ENCODE measurements at places on chromosomes 6 and 20.

DNA sequence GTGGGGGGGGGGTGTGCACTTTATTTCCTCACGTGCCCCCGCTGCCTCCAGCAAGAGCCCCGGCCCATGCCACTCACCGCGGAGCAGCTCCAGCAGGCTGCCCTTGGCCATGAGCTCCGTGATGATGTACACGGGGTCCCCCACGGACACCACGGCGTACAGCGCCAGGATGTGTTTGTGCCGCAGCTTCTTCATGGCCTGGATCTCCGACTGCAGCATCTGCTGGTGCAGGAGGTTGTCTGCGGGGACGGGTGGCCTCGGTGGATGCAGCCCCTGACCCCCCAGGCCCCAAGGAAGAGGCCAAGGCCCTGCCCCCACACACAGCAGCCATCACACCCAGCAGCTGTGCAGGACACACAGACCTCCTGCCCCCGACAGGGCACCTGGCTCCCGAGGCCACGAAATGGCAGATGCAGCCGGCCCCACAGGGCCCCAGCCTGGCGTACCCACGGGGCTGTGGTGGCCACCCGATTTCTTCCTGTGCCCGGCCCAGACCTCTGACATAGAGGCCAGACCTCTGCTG, 4.7 kb downstream of the PTK6 start:
- DNase-seq = no peak

GRCh38 chr6:2940010-2940850, 31.1 kb downstream of the SERPINB6 start:
- DNase-seq = peak; percentile 73

DNA sequence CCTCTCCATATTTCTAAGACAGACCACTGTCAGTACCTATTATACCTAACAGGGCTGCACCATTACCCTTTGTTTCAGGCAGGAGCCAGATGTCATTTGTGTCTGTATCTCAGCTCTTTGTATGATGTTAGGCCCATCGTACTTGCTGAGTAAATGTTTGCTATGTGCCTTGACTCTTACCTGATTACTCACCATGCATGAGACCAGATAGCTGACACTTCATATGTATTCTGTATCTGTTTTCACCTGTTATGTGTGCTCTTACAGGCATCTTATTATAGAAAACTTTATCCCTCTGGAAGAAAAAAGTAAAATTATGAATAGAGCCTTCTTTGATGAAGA, 31.7 kb upstream of the ASXL1 start:
- no peak for DNase-seq

DNA sequence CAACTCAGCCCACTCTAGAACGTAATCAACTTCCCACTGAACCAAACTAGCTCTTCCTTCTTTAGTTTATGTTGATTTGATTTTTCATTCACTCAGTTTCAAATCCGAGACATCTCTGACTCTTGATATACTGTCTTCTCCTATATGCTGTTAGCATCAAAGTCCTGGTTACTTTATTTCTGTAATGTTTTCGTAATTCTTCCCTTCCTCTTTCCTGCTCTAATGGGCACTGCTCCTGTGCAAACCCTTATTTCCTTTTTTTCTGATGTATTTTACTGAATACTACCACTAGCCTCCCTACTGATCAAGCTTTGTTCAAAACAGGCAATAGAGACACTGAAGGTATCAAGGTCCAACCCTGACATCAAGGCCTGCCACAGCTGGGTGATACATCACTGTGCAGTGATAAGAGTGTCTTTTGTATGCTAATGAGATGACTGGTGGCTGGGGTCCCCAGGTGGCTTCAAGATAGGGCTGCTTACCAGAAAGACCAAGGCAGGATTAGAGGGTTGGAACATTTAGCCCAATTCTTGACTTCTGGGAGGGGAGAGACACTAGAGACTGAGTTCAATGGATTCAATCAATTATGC, 95.2 kb downstream of the KIF13A start:
- DNase-seq = no peak

DNA sequence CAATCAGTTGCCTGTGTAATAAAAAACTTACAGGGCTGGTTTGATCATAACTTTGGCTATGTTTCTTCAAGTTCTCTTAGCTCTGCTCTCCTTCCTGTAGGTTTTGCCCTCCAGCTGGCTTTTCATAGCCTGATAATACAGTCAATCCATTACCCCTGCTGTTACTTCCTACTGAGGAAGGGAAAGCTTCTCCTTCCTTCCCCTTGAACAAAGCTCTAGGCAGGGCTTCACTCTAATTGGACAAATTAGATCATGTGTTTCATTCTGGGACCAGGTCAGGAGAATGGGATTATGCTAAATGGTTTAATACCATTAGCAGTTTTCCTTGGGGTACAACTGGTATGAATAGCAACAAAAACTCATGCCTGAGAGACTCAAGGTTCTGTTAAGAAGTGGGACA, 106.8 kb upstream of the MCHR2 start:
- DNase-seq = no peak

DNA sequence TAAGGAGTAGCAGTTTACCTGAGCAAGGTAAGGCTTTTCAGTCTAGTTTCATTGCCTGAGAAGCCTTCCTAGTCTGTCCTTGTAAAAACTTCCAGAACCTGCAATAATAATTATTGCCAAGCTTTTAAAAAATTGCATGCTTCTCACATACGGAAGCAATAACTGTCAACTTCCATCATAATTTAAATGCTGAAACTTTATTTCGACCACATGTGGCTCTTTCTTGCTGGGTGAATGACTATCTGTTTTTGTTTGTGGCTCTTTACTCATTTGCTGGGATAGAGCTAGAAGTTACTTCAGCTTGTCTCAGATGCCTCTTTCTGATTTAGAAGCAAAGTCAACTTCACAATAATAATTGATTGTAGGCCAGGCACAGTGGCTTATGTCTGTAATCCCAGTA, 95.9 kb upstream of the COL21A1 start:
- no peak for DNase-seq

- DNase-seq = no peak
Observed at GRCh38 chr6:9398767-9399373, 963.5 kb upstream of the SLC35B3 start.

All from thymus (tissue), 14 donors.